ENCODE measurements at places on chromosomes 16 and 17.

- DNase-seq, result no peak
Measured at GRCh38 chr16:8958344-8959167, 5.2 kb downstream of the USP7 start.

DNA sequence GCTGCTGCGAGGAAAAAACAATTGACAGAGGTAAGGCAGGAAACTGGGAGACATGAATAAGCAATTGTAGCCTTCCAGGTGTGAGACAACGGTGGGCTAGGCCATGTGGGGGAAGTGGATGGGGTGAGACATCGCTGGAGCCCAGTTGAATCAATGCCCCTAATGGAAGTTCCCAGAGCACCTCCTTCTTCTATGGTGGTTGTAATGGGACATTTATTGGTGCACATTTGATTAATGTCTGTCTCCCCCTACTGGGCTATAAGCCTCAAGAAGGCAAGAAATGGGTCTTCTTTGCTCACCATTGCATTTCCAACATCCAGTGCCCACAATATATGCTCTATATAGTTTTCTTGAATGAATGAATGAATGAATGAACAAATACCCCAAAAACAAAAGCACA is 22.7 kb upstream of the CD300E start:
- DNase-seq, result no peak

GRCh38 chr17:82226146-82226808 is 2.6 kb upstream of the SLC16A3 start:
- no peak for DNase-seq

DNA sequence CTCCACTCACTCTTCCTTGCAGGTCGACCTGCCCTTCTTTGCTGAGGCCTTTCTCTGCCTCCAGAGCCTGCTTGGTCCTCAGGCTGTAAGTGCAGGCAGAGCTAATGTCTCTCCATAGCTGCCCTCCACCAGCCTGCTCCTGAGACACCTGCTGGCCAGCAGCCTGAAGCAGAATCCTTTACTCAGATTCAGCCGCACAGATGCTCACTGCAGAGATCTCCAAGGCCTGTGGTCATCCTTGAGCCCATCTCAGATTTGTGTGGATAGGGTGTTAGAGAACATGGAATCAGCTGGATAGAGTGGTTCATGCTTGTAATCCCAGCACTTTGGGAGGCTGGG is 11.5 kb downstream of the DEXI start:
- DNase-seq, result no peak

DNA sequence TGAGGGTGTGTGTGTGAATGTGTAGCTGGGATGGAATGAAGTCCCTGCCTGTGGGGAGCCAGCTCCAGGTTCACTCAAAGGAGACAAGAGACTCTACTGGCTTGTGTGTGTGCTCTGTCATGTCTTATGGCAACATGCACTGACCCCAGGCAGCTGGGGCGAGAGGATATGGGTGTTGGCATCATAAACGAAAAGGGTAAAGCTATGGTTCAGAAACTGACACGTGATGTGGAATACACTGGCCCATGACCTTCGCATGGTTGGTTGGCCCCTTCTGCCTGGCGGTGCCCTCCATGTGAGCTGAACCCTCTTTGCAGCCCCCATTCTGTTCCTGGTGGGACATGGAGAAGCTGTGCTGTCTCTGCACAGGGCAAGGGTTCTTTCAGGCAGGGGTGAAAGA is 21.9 kb downstream of the ZNF750 start:
- no peak for DNase-seq

- DNase-seq, result peak; percentile 7
Measured at GRCh38 chr17:67891481-67892119, 66.3 kb downstream of the BPTF start.

DNA sequence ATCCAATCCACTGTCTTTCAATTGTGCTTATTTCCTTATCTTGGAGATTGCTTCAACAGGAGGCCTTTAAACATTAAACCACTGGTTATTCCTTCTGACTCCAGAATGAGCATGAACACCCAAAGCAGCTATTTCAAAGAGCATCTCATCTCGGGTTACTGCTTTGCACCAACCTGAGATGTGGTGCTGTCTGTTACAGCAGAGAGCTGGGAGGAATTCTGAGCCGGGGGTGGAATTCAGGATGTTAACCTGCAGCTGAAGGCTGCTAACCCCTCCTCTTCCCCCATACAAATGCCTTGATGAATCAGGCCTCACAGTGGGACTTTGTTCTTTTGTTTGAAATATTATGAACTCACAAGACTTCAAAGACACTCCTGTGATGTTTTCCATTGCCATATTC is 113.1 kb downstream of the SHISA9 start:
- DNase-seq, result no peak

DNA sequence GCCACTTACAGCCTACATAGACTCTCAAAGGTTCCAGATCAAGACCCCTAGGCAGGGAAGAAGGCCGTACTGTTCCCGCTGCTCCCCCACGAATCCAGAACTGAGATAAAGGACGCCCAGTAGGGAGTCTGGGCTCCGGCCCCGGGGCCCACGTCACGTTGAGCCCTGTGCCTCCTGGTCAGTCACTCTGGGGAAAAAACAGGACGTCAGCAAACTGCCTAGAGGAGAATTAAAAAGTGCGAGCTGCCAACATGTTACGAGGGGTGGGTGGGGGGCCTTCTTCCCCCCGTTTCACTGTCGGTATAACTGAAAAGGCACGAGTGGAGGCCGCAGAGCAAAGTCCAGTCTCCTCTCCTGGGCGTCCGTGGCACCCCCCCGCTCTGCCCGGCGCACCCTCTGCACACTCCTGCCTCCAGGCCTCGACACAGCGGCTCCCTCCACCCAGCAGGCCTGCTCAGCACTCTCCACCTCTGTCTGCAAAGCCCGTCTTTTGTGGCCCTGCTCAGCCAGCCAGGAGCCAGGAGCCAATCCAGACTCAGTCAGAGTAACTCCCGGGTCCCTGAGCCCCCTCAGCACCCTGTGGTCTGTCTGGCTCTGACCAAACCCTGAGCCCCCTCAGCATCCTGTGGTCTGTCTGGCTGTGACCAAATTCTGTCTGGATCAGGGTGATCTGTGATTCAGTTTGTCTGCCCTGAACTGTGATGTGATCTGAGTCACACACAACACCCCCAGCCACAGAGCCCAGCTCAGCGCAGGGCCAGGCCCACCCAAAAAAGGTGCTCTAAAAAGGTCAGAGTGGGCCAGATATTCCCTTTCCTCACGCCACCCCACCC is 6.2 kb downstream of the ITGAE start:
- peak; percentile 27 for DNase-seq

GRCh38 chr17:48835971-48836370 is 5.1 kb downstream of the CALCOCO2 start:
- no peak for DNase-seq

DNA sequence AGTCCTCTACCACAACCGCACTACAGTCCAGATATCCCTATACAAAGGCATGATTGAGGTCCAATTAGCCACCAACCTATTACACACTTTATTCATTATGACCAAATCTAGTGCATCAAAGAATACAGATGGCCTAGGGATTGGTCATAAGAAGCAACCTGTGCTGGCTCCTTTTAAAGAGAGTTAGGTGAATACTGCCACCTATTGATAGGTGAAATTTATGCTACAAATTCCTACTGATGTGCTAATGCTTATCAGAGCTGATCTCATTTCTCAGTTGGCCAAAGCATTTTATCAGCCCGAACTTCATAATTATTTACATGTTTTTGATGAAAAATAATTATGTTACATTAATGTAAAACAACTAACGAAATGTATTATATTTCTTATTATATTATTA is 166.3 kb downstream of the ANKFN1 start:
- DNase-seq, result peak; percentile 78

GRCh38 chr16:84486551-84487235 is 17.8 kb downstream of the MEAK7 start:
- no peak for DNase-seq

DNA sequence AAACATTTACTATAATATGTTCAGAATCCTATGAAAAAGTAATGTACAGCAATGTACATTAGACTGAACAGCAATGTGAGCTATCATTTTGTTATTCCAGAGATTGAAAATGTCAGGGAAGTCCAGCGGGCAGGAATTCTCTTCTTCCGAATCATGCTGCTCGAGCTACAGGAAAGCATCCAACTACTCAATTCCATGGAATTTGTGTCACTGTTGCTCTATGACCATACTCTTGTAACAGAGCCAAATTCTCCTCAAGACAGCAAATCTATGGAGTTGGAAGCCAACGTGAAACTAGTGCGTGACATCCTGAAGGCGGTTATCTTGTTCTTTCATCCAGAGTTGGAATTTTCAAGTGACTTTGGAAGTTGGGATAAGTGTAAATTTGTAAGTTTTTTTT is 24.8 kb upstream of the NSRP1 start:
- peak; percentile 6 for DNase-seq

GRCh38 chr17:45131616-45132319 is 547 bp downstream of the PLCD3 start:
- DNase-seq, result peak; percentile 89

- DNase-seq, result no peak
Measured at GRCh38 chr17:42586514-42587230, 9.1 kb upstream of the PSMC3IP start.

GRCh38 chr17:45787044-45787443 is 2.9 kb downstream of the CRHR1 start:
- no peak for DNase-seq

DNA sequence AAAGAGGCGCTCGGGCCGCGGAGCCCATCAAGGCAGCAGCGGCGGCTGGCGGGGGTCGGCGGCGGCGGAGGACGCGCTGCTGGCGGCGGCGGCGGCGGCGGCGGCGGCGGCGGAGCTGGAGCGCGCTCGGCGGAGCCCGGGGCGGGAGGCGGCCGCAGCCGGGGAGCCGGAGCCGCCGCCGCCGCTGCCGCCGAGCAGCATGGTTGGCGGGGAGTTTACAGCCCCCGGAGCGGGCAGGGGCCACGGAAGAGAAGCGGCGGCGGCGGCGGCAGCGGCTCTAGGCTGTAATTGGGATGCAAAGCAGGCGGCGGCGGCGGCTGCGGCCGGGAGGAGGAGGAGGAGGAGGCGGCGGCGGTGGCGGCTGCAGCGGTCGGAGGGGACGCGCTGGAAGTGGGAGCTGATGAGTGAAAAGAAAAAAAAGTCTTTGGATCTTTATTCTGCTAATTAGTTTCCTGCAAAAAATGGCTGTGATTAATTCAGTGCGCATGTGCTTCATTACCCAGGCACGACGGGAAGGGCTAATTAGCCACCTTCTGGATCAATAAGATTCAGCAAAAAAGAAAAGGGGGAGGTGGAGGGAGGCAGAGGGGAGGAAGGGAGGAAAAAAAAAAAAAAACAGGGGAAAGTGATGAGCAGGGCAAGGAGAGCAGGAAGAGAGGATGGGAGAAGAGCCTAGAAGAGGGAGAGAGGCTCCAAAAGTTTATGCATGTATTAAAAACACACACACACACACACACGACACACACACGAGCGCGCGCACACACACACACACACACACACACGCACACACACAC is 10.9 kb upstream of the ZFHX3 start:
- peak; percentile 89 for DNase-seq

GRCh38 chr16:75229172-75230031 is 10.6 kb downstream of the CTRB1 start:
- no peak for DNase-seq
